ENCODE measurements at places on chromosomes 12 and 14. TPM values are rescaled to one million over a fixed set of nuclear protein-coding genes. Genes with fewer than 3 reads are reported as not detected.

GRCh38 chr12:78194448-78194847 is 363.8 kb downstream of the NAV3 start:
- DNase-seq = no peak

GRCh38 chr14:55771242-55771981 is 191.4 kb downstream of the KTN1 start:
- DNase-seq = no peak

DNA sequence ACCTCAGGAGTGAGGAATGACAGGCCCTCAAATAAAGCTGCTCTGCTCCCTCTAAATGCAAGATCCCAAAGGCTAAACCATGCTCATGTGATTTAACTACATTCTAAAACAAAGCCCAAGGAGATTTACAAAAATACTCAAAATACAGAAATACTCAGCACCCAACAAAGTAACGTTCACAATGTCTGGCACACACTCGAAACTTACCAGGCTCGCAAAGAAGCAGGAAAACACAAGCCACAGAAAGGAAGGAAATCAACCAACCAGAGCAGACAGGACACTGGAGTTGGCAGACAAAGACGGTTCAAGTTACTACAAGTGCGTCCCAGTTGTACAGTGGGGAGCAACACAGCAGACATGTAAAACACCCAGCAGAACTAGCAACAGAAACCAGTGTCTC is 33.4 kb downstream of the STX2 start:
- DNase-seq = no peak

GRCh38 chr14:104795781-104796686 is 486 bp upstream of the AKT1 start:
- peak; percentile 62 for DNase-seq

DNA sequence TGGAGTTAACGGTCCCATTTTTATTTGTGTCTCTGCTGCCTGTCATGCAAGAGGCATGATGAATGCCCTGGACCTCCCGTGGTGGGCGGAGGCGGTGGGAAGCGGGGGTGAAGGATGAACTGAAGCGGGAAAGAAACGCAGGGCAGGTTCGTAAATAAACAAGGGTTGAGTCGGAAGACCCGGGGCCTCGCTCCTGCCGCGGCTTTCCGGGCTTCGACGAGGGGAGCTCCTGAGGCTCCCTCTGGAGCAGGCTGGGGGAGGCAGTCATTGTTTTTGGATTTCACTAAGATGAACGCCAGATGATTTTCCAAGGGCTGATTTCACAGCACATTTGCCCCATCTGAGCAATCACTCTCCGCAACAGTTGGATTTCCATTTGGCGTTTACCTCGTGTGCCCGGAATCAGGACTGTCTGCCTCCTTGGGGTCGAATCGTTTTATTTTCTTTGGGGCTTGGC is 130.2 kb downstream of the SLC38A6 start:
- no peak for DNase-seq

DNA sequence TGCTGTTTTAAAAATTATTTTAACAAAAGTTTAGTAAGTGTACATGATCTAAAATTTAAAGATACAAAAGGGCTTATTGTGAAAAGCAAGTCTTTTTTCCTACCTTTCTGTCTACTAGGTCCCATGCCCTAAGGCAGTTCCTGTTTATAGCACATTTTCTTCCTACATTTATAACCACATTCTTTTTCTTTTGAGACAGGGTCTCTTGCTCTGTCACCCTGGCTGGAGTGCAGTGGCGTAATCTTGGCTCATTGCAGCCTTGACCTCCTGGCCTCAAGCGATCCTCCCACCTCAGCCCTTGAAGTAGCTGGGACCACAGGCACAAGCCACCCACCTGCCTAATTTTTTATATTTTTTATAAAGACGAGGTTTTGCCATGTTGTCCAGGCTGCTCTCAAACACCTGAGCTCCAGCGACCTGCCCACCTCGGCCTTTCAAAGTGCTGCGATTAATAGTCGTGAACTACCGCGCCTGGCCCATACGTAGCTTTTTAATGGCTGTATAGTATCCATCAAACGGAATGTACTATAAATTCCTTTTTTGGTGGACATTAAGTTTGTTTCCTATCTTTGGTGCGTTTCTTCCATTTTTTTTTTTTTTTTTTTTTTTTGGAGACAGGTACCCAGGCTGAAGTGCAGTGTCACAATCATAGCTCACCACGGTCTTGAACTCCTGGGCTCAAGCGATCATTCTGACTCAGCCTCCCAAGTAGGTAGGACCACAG is 20.9 kb downstream of the FRS2 start:
- DNase-seq = no peak

DNA sequence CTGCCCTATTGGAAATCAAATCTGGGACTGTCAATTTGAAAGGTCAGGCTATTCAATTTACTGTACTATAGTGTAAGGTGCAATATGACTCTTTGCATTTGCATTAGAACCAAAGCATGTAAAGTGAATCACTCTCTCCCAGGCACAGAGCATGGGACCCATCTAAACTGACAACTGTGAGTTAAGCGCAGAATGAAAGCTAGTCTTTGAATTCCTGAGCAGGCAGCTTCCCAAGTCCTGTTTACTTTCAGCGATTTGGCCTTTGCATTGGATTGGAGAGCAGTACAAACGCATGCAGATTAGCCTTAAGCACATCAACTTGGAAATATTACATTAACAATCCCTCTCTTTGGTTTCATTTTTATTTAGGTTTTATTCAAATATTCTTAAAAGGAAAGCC is 74.6 kb downstream of the RERG start:
- no peak for DNase-seq

DNA sequence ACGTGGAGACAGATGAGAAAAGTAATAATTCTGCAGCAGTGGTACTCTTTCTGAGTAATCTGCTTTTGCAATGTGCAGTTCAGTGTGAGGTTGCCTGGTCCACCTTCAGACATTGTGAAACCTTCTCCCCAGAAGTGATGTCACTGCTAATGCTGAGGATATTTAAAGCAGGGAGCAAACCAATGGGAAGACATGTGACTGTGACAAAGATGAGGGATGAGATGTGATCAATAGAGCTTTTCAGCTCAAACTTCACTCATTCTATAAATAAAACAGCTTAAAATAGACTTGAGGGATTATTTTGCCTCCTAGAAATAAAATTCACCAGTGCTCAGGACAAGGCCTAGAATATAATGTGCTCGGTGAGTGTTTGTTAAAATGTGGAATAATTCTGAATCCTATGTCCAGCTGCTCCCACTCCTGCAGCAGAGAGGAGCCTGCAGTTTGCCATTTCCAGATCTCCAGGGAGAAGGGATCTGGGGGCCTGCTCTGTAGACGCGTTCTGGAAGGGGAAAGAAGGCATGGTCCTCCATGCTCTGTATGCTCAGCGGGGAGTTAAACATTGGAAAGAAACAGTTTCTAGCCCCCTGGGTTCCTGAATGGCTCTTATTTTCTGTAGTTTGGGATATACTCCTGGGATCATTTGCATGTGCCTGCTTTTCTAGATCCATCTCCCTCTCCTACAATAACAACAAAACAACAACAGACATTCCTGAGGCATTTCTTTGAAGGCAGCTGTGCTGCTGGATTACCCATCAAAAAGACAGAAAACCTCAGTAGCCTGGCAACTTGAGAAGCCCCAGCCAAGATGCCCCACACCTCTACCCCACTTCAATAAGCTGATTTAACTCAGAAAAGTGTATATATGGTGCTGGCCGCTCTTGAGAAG is 8.9 kb downstream of the SLC7A8 start:
- no peak for DNase-seq

- DNase-seq = no peak
Observed at GRCh38 chr14:25103820-25104219, 53.9 kb upstream of the STXBP6 start.

The ATXN3 gene
- 30.3 TPM for total RNA-seq

- no peak for DNase-seq
Observed at GRCh38 chr14:76138758-76139723, 12.7 kb upstream of the GPATCH2L start.

The HEATR5A gene
- 10.8 TPM for total RNA-seq

DNA sequence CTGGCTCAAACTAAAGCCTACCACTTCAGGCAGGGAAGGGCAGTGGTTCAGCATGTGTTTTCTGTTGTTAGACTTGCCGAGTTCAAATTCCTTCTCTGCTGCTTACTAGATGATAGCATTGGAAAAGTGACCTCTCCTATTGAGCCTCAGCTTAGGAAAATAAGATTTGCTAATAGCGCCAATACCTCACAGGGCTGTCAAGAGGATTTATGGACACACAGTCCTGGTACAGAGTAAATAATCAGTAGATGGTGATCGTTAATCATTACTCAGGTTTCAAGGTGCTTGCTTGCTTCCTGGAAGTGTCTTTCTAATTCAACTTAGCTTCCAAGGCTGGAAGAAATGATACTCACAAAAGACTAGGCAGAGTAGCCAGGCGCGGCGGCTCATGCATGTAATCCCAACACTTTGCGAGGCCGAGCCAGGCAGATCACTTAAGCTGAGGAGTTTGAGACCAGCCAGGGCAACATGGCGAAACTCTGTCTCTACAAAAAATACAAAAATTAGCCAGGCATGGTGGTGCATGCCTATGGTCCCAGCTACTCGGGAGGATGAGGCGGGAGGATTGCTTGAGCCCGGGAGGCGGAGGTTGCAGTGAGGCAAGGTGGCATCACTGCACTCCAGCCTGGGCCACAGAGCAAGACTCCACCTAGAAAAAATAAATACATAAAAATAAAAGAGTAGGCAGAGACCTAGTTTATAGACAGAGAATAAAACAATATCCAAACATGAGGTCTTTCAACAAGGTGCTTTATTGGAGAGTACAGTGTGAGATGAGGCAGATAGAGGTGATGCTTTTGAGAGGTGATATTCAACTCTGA is 6.0 kb downstream of the PLA2G1B start:
- DNase-seq = no peak

DNA sequence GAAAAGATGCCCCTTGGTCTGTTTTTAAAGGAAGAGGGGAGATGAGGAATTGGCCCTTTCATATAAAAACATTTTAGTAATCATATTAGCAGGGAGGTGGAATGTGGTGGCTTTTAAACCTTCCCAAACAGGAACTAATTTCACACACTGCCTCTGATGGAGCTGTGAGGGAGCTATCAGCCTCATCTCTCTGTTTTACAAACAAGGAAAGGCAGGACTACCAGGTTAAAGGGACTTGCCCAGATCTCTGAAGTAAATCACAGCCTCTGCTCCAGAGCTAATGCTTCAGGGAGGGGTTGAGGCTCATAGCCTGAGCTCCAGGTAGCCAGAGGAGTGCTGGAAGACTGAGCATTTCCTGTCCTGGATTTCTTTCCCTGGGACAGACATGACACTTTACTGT is 1.1 kb upstream of the BMP4 start:
- DNase-seq = no peak

- no peak for DNase-seq
Observed at GRCh38 chr14:99606359-99606758, 2.4 kb upstream of the CCDC85C start.

- DNase-seq = no peak
Observed at GRCh38 chr14:29220566-29220965, 454.0 kb downstream of the FOXG1 start.

GRCh38 chr12:25960143-25960542 is 1.7 kb downstream of the RASSF8 start:
- DNase-seq = no peak

DNA sequence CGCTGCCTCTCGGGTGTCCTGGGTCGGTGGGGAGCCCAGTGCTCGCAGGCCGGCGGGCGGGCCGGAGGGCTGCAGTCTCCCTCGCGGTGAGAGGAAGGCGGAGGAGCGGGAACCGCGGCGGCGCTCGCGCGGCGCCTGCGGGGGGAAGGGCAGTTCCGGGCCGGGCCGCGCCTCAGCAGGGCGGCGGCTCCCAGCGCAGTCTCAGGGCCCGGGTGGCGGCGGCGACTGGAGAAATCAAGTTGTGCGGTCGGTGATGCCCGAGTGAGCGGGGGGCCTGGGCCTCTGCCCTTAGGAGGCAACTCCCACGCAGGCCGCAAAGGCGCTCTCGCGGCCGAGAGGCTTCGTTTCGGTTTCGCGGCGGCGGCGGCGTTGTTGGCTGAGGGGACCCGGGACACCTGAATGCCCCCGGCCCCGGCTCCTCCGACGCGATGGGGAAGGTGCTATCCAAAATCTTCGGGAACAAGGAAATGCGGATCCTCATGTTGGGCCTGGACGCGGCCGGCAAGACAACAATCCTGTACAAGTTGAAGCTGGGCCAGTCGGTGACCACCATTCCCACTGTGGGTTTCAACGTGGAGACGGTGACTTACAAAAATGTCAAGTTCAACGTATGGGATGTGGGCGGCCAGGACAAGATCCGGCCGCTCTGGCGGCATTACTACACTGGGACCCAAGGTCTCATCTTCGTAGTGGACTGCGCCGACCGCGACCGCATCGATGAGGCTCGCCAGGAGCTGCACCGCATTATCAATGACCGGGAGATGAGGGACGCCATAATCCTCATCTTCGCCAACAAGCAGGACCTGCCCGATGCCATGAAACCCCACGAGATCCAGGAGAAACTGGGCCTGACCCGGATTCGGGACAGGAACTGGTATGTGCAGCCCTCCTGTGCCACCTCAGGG is 679 bp downstream of the ARF6 start:
- DNase-seq = peak; percentile 92

The ZFYVE21 gene
- total RNA-seq = 8.9 TPM

DNA sequence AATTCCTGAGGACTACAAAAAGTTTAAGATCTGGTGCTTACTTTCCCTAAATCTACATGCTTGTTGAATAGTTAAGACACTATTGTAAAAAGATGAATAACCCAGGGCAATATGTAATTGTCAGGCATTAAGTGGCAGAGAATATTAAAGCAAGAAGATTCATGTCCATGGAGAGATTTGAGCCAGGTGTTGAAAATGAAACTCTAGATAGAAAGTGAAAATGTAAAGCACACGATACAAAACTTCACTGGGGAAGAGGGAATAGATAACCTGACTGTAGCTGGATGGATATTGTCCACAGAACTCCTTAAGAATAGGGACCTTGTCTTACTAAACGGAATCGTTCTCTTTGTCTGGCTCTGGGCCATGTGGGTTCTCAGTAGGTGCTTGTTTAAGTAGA is 5.0 kb downstream of the CAND1 start:
- DNase-seq = no peak

GRCh38 chr12:13992585-13992984 is 11.2 kb upstream of the GRIN2B start:
- no peak for DNase-seq

The THTPA gene
- total RNA-seq = 7.6 TPM

The SLC2A14 gene
- total RNA-seq = not detected

DNA sequence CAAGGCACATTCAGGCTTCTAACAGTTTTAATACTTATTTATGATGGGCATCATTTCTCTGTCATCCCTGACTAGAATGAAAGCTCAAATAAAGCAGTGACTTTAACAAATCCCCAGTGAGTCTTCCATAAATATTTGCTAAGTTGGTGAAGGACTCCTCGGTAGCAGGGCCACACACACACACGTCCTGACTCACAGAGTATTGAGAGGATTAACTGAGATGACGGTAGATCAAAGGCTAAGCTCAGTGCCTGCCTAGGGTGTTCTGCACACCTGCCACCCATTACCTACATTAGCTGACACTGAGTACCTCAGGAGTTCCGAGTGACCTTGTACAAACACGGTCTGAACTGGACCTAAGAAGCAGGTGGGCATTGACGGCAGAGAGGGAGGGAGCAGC is 197.3 kb upstream of the SFSWAP start:
- no peak for DNase-seq
